NCI-H748 treated with DMSO at 0.1 percent for 48 hours (cell line): ENCODE measurements at places on chromosomes 2 and 18.

- no peak for DNase-seq
These were observed 48.2 kb upstream of the TAF1B start for GRCh38 chr2:9795071-9795470.

DNA sequence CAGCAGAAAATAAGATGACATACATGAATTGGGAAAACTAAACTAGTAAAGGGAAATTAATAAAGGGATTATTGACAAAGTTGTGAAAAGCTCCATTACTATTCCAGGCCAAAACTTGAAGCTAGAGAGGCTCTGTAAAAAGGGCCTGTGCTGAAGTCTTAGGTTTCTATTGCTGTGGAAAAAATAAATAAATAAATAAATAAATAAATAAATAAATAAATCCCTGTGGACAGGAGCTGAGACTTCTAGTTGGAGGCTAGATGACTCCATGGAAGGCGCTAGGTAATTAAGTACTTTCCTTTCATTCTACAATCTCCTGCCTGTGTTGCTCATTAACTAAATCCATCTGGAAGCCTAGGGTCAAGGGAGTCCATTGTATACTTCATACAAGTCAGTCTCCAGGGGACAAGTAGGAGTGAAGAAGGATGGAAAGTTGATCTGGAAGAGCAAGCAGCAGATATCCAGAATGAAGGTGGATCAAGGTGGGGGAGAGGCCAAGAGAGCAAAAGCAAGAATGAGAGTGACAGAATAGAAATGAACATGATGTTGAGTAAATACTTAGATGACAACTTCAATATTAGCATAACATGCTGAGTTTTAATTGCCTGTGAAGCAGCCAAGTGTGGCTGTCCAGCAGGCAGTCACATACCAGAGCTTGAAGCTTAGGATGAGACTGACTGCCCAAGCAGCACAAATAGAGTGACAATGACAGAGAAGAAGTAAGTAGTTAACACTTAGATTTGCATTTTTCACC lies 26.2 kb upstream of the CCNT2 start:
- no peak for DNase-seq

GRCh38 chr2:44051593-44052347 lies 56.0 kb upstream of the LRPPRC start:
- DNase-seq: no peak

DNA sequence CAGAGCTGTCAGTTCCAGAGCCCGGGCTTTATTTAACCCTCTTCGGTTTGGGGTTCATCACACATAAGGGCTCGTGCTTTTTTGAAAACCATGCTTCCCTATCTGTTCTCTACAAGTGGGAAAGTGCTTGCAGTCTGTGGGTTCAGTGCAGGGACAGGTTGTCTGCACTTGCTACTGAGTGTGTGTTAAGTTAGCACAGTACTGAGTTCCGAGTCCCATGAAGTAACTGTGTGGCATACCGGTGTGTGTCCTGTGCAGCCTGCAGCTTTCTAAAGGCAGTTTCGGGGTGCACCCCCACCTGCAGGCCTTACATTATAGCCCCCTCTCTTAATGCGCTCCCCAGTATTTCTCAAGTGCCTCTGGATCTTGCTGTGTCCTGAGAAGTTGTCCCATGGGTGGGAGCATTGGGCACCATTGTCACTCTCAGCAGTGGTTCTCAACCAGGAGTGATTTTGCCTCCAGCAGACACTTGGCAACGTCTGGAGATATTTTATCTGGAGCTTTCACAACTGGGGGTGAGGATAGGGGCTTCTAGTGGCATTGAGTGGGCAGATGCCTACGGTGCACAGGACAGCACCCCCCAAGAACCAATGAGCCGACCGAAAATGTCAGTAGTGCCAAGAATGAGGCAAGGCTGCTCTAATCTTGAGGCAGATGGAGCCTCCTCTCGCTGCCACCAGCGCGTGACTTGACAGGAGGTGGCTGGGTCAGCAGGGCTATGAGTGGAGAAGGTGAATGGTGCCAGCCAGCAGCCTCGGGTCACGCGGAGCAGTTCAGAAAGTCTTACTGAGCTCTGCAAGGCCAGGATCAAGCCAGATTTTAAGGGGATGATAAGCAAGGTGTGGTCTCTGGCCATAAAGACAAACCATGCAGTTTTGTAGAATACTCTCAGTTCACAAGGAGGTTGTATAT lies 152.2 kb downstream of the SMAD7 start:
- no peak for DNase-seq

- no peak for DNase-seq
These were observed 190.4 kb upstream of the STK17B start for GRCh38 chr2:196361606-196362326.

DNA sequence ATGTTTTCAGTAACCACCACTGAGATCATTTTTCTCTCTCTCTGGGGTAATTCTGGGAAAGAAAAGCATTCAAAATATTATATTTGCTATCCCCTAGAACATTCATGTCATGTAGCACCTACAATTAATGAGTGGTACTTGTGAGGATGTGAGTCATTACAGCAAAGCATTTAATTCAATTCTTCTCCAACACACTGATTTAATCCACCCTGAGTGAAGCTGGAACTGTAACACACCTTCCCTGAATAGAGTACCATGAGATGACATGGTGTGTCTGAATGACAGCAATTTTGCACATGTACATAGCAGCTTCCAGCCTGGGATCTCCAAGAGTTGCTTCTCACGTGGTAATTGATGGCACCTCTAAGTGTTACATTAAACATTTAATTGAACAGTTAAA lies 207.1 kb upstream of the SLC14A2 start:
- DNase-seq: no peak

- DNase-seq: peak; percentile 81
These were observed 118.9 kb downstream of the WDR7 start for GRCh38 chr18:56770097-56770496.

DNA sequence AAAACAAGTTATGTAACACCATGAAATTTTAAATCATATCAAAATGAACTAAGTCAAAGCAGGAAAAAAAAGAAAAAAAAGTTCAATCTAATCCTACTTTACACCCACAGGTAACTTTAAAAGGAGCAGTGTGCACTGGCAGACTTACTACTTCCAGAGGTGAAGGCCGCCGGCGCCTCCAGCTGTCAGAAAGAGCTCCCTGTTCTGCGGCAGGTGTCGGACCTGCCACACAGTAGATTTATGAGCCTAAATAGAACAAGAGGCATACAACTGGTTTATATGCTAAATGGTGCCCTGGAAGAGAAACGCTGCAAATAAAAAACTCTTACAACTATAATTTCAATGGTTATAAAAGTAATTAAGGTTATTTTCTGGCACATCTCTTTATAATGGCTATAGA lies 23.1 kb upstream of the PNO1 start:
- no peak for DNase-seq

DNA sequence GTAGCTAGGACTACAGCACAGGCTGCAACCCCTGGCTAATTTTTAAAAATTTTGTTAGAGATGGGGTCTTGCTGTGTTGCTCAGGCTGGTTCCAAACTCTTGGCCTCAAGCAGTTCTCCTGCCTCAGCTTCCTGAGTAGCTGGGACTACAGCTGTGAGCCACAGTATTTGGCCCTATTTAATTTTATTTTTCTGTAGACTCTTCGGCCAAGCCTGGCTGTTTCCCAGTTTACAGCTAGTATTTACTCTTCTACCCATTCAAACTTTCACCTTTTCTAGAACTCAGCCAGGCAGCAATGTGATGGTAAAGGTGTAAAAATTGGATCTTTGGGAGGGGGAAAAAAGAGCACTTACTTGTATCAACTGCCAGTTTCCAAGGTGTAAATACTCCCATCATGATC lies 35.3 kb downstream of the SH3RF3 start:
- no peak for DNase-seq

DNA sequence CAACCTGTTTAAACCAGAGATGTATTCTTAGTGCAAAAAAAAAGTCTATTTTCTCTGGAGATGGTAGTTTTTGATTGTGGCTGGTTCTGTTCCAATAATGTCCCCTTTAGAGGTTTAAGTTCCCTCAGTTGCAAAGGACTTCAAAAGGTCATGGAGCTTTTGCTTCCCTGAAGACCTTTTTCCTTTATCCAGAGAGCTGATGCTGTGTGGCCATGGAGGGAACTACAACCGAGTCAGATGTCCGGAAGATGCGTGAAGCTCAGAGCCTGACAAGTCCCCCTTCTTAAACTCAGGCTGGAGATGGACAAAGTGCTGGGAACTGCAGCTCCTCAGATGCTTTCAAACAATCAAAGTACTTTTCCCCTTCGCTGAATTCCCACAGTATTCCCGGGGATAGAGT lies 176.1 kb downstream of the TMEM18 start:
- no peak for DNase-seq

GRCh38 chr2:78780256-78780655 lies 245.2 kb upstream of the REG3G start:
- no peak for DNase-seq

GRCh38 chr2:224584111-224584784 lies 915 bp downstream of the CUL3 start:
- no peak for DNase-seq

GRCh38 chr2:197297772-197298318 lies 12.7 kb downstream of the ANKRD44 start:
- DNase-seq: no peak

- DNase-seq: no peak
These were observed 89.6 kb upstream of the SETBP1 start for GRCh38 chr18:44590956-44591670.

- DNase-seq: no peak
These were observed 16.3 kb upstream of the MYO1B start for GRCh38 chr2:191228861-191229260.

DNA sequence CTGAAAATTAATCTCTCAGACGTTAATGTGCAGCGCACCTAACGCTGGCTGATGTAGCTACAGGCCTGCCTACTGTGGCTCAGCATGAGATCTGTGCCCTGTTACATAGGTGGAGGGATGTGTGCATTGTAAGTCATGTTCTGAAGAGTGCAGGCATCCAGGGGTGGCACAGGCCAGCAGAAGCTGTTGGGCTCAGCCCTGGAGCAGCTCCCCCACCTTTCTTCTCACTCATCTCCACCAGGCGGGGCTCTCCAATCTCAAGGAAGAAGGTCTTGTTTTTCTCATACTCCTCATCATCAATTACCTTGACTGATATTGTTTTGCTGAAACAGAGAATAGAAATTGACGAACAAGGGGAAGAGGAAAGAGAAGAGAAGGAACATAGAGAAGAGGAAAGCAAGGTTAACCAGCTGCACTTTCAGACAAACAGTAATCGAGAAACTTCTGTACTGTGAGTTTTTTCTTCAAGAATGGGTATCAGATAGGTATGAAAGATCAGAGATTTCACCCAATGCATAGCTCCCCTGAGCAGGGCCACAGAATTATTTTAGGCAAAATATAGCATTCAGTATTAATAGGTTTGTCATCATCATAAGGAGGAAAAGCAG lies 273.6 kb downstream of the SLC8A1 start:
- DNase-seq: no peak

- no peak for DNase-seq
These were observed 83.9 kb downstream of the FAM228A start for GRCh38 chr2:24258718-24259117.

DNA sequence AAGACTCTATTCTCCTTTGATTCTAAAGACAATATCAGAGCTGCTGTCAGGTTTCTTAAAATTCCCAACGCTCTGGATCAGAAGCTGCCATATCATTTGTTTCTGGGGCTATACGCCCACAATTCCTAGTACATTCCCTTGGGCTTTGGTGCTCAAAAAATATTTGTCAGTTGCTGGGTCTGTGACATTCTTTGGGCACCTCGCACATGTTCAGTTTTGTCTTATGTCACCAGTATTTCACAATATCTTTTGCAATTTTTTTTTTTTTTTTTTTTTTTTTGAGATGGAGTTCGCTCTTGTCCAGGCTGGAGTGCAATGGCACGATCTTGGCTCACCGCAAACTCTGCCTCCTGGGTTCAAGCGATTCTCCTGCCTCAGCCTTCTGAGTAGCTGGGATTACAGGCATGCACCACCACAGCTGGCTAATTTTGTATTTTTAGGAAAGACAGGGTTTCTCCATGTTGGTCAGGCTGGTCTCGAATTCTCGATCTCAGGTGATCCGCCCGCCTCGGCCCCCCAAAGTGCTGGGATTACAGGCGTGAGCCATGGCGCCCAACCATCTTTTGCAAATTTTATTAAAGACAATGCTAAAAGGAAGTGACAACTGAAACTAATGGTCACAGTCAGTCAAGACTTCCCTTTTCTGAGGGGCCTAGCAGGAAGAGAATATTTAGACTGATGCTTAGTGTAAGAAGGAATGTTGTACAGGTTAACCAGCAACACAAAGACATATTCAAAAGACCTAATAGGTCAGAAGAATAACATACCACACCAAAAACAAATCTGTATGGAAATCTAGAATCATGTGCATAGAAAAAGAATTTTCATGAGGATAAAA lies 6.8 kb downstream of the ZNF397 start:
- no peak for DNase-seq

GRCh38 chr2:11616851-11617415 lies 53.1 kb downstream of the NTSR2 start:
- DNase-seq: no peak

GRCh38 chr2:43302182-43302960 lies 76.0 kb upstream of the ZFP36L2 start:
- DNase-seq: no peak

DNA sequence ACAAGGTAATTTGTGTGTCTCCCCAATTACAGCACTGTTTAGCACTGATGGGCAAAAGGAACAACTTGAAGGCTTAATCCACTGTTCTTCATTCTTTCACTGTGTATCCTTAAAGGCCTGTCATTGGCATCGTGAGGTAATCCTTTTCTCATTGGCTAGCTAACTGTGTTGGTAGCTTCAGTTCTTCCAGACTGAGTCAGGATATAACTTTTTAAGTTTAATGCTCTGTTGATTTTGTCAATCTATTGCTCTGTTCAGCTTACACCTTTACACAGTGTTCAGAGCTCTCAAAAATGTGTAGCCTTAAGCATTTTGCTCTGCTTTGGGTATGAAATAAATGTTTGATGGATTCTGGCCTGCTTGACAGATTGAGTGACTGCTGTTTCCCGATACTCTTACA lies 148.2 kb downstream of the KIAA1328 start:
- DNase-seq: no peak

GRCh38 chr2:167784084-167784425 lies 463.3 kb downstream of the STK39 start:
- peak; percentile 10 for DNase-seq

GRCh38 chr2:16304876-16305590 lies 360.6 kb downstream of the CYRIA start:
- DNase-seq: no peak

DNA sequence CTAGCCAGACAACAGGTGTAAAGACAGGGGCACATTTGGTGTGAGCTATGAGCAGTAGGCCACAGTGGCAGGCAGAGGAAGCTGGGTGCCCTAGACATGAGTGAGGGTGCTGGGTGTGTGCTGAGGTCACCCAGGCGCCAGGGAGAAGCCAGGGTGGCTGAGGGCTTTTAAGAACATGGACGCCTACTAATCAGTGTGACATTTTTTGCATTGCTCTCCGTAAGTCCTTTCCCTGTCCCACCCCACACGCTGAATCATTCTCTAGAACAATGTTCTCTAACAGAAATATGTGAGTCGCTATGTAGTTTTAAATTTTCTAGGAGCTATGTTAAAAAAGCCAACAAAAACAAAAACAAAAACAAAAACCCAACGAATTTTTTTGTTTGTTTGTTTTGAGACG lies 204.5 kb upstream of the REV1 start:
- DNase-seq: no peak
